Sigmoid colon (tissue), 7 donors: ENCODE measurements at places on chromosomes 2 and 18.

GRCh38 chr2:198220763-198221610 is 416.6 kb downstream of the PLCL1 start:
- no peak overlapping the region for H3K27ac ChIP-seq
- no peaks in the 10 kb centered on the region for H3K27me3 ChIP-seq
- H3K4me1 ChIP-seq: no peaks in the 10 kb centered on the region
- DNase-seq: no peak

DNA sequence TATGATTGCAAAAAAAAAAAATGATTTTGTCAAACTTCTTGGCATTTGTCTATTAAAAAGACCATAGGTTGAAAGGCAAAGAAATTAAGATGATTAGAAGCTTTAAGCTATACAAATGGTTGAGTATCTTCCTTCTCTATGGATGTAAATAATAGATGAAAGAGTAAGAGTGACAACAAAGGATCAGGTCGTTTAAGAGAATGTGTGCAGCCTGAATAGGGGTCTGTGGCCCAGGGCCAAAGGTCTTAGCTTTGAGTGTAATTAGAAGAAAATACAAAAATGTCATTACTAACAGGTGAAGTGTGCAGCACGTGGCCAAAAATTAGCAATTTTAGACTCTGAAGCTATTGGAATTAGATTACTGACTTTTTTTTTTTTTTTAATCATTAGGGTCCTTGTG is 122.4 kb downstream of the GREB1L start:
- no peaks in the 10 kb centered on the region for H3K36me3 ChIP-seq
- H3K4me3 ChIP-seq: no peak overlapping the region
- H3K4me1 ChIP-seq: no peaks in the 10 kb centered on the region
- no peak overlapping the region for H3K27ac ChIP-seq

- peak overlapping the region; percentile 76 for H3K27ac ChIP-seq
- no peak overlapping the region for H3K4me3 ChIP-seq
- H3K4me1 ChIP-seq: peaks cover 40% of the 10 kb centered on the region
- H3K36me3 ChIP-seq: no peaks in the 10 kb centered on the region
Observed at GRCh38 chr2:12430407-12431133, 286.2 kb upstream of the TRIB2 start.

DNA sequence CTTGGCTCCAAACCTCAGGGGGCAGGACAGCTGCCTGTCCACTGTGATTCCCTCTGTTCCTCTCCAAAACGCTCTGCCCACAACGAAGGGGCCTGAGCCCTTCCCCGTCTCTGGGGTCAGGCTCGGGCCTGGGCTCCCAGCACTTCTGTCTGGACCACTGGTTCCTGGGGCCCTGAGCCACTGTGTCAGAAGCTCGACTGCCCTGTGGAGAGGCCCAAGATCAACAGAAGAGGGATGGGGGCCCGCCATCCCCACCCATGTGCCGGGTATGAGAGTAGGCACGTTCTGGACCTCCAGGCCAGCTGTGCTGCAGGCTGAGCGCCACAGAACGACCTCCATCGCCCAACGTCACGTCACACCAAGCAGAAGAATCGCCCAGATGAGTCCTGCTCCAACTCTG is 119.9 kb upstream of the HS6ST1 start:
- H3K4me1 ChIP-seq: peaks cover 5% of the 10 kb centered on the region
- no peaks in the 10 kb centered on the region for H3K36me3 ChIP-seq
- DNase-seq: peak; percentile 55

DNA sequence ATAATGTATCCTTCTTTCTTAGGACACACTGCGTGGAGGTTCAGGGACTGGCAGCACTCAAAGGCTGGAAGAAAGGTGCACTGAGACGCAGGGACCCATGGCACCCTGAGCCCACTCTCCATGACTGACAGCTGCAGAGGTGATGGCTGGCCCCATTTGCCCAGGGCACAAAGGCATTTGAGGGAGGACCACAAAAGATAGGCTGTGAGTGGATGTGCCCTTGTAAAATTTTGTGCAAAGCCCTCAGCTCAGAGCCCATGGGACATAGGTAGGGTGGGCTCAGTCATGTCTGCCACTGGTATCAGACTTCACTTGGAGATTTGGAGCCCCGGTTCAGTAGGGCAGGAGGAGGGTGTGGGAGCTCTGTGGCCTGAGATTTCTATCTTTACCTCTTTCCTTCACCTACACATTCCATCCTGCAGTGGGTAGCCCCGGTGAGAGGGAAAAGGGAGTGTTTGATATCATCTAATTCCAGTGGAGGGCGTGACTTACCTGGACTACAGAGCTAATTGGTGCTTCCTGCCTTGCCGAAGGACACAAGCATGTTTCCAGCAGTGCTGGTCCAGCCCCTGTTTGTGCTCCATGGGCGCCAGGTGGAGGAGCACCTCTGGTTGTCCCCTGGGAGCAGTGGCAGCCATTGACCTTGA is 312.2 kb downstream of the EN1 start:
- H3K36me3 ChIP-seq: no peaks in the 10 kb centered on the region
- H3K4me3 ChIP-seq: no peak overlapping the region
- H3K4me1 ChIP-seq: no peaks in the 10 kb centered on the region
- H3K27me3 ChIP-seq: no peaks in the 10 kb centered on the region
- no peak for DNase-seq

DNA sequence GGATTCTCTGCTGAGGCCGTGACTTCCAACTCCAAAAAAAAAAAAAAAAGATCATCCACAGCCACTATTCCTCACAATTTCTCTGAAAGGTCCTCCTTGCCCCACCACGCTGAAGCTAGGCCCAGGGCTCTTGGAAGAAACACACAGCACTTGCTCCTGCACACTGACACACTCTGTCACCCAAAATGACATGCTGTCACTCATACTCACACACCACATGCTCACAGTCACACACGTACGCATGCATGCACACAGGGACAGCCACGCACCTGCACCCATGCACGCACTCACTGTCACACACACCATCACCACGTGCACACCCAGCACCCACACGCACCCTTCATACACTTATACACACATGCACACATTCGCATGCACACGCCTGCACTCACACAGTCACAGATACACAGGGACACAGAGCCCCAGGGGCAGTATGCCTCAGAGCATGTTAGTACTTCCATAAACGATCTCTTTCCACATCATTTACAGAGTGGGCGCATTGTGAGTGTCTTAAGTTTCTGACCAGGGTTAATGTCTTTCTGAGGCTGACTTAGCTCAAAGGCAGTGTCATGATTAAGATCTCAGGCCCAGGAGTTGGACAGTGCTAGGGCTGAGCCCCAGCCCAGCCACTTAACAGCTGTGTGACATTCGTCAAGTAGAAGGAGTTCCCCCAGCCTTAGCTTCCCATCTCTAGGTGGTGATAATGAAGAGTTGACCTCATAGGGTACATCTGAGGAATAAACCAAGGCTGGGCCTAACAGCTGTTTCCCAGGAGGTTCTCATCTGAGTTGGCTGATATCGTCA is 93.4 kb downstream of the GLI2 start:
- H3K36me3 ChIP-seq: no peaks in the 10 kb centered on the region
- H3K27me3 ChIP-seq: no peaks in the 10 kb centered on the region
- no peak overlapping the region for H3K4me3 ChIP-seq

GRCh38 chr2:226427538-226428307 is 371.9 kb downstream of the IRS1 start:
- no peaks in the 10 kb centered on the region for H3K27me3 ChIP-seq
- DNase-seq: no peak
- H3K4me3 ChIP-seq: no peak overlapping the region
- no peak overlapping the region for H3K27ac ChIP-seq
- H3K4me1 ChIP-seq: no peaks in the 10 kb centered on the region

DNA sequence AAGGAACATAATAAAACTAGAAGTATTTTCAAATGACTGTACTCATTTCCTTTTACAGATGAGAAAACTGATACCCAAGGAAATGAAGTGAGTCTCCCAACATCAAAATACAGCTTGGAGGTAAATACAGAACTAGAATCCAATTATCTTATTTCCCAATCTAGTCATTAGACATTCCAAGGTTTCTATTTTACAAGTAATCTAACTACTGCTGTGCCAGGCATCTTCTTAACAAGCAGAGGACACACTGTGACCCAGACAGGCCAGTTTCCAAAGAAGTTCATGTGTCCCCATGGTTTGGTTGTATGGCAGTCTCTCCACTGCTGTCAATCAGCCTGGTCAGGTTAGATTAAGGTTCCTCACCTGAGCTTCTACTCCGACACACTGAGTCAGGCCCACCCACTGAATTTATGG is 143.5 kb downstream of the THADA start:
- H3K4me1 ChIP-seq: no peaks in the 10 kb centered on the region
- no peaks in the 10 kb centered on the region for H3K36me3 ChIP-seq
- DNase-seq: no peak
- no peak overlapping the region for H3K4me3 ChIP-seq
- H3K27me3 ChIP-seq: no peaks in the 10 kb centered on the region

GRCh38 chr18:64679121-64679520 is 530.2 kb upstream of the LINC00305 start:
- DNase-seq: no peak
- no peak overlapping the region for H3K4me3 ChIP-seq
- H3K36me3 ChIP-seq: no peaks in the 10 kb centered on the region
- H3K4me1 ChIP-seq: no peaks in the 10 kb centered on the region
- no peak overlapping the region for H3K27ac ChIP-seq

DNA sequence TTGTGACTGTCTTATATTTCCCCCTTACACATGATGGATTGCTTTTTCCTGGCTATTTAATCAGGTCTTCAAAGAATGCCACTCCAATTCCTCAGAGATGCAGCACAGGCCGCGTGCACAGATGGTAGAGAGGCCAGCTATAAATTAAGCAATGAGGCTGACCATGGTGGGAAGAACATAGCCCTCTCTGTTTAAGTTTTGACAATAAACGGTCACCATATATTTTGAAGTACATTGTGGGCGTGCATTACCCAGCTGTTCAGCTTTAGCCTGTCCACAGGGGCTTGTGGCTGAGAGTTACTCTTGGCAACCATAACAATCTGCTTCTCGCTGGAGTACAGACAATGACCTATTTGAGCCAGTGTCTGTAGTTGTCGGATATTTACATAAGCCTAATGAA is 730.8 kb downstream of the DCC start:
- DNase-seq: no peak
- no peak overlapping the region for H3K4me3 ChIP-seq
- H3K27me3 ChIP-seq: no peaks in the 10 kb centered on the region
- no peak overlapping the region for H3K27ac ChIP-seq
- H3K36me3 ChIP-seq: no peaks in the 10 kb centered on the region

DNA sequence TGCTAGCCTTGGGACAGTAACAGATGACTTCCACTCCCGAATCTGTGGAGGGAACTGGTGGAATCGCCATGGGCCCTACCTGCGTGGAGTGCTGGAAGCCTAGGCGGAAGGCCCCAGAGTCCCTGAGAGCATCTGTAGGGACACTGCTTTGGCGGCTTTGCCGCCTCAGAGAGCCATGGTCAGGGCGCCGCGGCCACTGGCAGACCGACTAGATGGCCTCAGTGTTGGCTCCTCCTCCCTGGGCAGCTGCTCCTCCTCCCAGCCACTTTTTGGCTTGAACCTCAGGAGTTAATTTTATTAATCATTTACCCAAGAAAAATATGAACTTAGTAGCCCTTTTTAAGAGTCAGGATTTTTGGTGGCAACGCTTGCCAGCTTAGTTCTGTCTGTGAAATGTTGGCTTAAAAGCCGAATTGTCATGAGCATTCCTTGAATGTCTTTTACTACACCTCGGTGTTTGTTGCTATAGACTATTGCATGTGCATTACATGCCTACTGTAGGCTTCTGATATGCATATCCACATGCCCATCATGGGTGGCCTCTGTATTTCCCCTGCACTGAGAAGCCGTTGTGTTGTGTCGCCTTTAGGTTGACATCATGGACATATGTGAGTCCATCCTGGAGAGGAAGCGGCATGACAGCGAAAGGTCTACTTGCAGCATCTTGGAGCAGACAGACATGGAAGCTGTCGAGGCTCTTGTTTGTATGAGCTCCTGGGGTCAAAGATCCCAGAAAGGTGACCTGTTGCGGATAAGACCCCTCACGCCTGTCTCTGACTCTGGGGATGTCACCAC is 2.4 kb downstream of the KLF11 start:
- H3K27ac ChIP-seq: peak overlapping the region; percentile 98
- H3K4me3 ChIP-seq: no peak overlapping the region
- DNase-seq: no peak

DNA sequence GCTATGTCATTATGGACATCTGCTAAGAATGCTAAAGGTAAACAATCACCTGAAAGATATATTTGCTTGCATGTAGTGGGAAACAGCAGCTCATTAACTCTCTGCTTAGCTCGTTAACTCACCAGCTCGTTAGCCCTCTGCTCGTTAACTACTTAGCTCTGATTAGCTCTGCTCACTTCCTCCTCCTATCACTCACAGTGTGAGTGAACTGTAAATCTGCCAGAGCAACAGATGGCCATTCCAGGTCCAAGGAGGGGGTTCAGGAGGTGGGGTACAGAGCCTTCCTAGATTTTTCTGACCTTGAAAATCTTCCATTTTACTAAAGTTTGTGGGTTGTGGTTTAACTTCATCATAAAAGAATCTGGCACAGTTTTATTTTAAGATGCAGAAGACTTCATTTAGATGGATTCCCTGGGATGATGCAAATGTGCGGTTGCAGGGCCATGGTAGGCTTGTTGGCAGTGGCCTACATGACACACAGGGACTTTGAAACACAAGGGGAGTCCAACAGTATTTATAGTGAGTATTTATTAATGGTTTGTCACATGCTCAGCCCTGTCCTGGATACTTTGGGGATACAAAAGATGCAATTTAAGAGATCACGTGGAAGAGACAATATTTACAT is 1633.7 kb upstream of the CELF4 start:
- H3K27ac ChIP-seq: no peak overlapping the region
- H3K4me3 ChIP-seq: no peak overlapping the region
- H3K36me3 ChIP-seq: no peaks in the 10 kb centered on the region
- DNase-seq: no peak
- no peaks in the 10 kb centered on the region for H3K27me3 ChIP-seq

DNA sequence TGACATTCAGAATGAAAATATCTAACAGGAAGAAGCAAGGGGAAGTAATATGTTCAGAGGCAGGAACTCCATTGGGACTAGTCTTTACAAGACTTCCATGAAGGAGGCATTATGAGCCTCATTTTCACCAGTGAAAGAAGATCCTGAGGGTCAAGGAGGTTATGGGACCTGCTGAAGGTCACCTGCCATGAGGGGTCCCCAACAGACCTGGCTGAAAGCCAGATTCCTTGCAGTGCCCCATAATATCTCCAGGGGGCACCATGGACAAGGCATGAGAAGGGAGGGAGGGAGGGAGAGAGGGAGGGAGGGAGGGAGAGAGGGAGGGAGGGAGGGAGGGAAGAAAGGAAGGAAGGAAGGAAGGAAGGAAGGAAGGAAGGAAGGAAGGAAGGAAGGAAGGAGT is 27.9 kb downstream of the XDH start:
- no peaks in the 10 kb centered on the region for H3K36me3 ChIP-seq
- DNase-seq: no peak
- no peaks in the 10 kb centered on the region for H3K27me3 ChIP-seq
- no peak overlapping the region for H3K27ac ChIP-seq
- no peak overlapping the region for H3K4me3 ChIP-seq

- no peak for DNase-seq
- H3K36me3 ChIP-seq: no peaks in the 10 kb centered on the region
- H3K4me3 ChIP-seq: no peak overlapping the region
- H3K4me1 ChIP-seq: no peaks in the 10 kb centered on the region
Observed at GRCh38 chr18:46356278-46357033, 252.3 kb downstream of the HAUS1 start.
